ENCODE measurements at places on chromosomes 16 and 17. TPM values are rescaled to one million over a fixed set of nuclear protein-coding genes. Genes with fewer than 3 reads are reported as not detected.

- no peak for DNase-seq
Measured at GRCh38 chr17:10069301-10069700, 129.1 kb downstream of the GAS7 start.

GRCh38 chr17:279331-279730 is 73.3 kb downstream of the RPH3AL start:
- DNase-seq, result no peak

DLX3 gene
- polyA plus RNA-seq, result 1.2 TPM

- no peak for DNase-seq
Measured at GRCh38 chr16:48790151-48790550, 180.2 kb upstream of the N4BP1 start.

GRCh38 chr16:66322174-66322573 is 44.3 kb upstream of the CDH5 start:
- DNase-seq, result no peak

TEX19 gene
- not detected for polyA plus RNA-seq

MYO15A gene
- 3.5 TPM for polyA plus RNA-seq

- DNase-seq, result no peak
Measured at GRCh38 chr17:10117581-10118001, 80.8 kb downstream of the GAS7 start.

GRCh38 chr16:74896389-74897370 is 88.2 kb downstream of the WDR59 start:
- DNase-seq, result no peak

DNA sequence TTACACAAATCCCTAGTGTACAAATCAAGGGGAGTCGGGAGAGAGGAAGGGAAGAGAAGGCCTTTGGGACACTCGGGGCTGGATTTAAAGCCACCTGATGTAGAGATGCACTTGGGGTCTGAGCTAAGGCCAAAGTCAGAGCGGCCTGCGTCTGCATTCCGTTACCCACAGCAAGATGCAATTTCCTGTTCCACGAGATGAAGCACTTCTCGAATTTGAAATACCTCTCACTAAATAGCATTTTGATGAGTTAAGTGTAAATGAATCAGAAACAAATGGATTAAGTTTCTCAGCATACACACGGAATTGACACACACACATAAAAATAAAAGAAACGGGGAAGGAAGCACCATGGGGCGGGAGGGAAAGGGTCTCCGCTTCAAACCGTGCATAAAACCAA is 386.0 kb downstream of the SOX9 start:
- DNase-seq, result no peak

DNA sequence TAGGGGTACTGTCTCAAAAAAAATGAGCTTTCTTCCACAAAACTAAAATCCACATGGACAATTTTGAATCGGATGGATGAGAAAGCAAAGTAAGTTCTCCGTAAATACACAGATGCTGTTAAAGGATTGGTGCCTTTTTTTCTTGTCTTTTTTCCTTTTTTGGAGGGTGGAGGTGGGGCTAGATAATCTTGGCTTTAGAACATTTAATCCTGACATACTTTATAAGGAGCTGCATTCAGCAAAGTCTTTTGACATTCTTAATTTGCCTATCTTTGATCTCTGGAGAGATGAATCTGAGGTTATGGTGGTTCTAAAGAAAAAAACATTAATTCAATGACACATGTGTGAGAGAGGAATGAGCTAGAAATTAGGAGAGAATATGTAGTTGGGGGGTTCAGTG is 312.3 kb upstream of the KCNJ16 start:
- no peak for DNase-seq

CNGB1 gene
- polyA plus RNA-seq, result 0.11 TPM

KRTAP4-11 gene
- polyA plus RNA-seq, result not detected

DNA sequence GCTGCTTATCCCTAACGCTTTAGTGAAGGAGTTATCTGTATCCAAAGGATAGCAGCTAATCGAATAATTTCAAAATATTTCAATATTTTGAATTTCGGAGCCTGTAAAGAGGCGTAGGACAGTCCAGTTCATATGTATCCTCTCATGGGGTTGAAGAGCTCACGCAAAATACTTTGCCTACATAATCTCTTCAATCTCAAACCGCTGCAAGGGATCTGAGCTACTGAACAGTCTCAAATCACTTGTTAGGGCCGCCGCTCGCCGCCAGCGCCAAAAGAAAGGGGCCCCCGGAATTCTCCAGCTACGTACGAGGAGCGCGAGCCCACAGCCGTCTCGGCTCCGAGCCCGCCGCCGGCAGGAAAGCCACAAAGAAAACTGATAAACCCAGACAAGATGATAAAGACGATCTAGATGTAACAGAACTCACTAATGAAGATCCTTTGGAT is 601 bp upstream of the RFWD3 start:
- peak; percentile 27 for DNase-seq

Measured in left renal pelvis (tissue), 4 donors.